RPMI8226 (cell line): ENCODE measurements at places on chromosomes 3 and 15.

- DNase-seq = no peak
These were observed 34.2 kb upstream of the NR2F2 start for GRCh38 chr15:96296264-96296663.

DNA sequence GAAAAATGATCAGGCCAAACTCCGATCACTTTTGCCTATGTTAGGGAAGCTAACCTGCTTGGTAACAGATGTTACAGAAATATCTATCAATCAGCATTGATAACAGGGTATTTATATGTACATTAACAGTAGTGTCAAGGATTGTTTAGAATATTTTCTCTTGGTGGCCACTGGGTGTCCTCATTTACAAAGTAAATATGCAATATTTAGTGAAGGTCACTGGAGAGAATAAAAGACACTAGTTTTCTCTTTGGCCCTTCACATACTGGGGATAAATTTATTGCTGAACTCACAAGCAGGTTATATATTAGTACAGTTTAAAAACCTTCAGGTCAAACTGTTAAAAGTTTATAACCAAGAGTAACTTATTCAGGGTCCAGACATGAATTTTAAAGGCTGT, 69.0 kb downstream of the TIGIT start:
- no peak for DNase-seq

- no peak for DNase-seq
These were observed 102.4 kb downstream of the ARRDC4 start for GRCh38 chr15:98062869-98063268.

DNA sequence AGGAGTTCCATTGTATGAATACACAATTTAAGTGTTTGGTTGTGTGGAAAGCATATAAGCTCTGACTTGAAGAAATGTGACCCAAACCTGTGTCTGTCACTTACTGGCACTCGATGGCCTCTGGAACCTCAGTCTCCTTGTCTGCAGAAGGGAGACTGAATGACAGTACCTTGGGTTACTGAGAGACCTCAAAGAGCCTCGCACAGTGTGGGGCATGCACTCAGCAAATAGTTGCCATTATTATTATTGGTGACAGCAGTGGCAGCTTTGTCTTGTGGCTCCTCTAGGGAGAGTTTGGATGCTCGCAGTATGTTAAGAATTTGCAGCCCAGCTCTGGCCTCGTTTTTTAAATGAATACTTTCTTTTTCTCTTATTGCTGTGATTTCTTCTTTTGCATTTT, 43.4 kb downstream of the EEFSEC start:
- no peak for DNase-seq

DNA sequence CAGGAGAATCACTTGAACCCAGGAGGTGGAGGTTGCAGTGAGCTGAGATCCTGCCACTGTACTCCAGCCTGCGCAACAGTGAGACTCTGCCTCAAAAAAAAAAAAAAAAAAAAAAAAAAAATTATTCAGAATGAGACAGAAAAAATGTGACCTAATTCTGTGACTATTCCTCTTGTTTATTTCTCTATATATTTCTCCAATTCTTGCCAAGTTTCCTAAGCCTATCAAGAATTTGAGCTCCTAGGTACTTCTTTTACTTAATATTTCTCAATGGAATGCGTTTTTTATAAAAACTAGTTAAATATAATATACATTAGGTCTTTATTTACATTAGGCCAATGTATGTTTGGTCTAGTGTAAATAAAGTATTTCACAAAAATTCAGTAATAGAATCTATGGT, 86.8 kb downstream of the NAALADL2 start:
- no peak for DNase-seq

DNA sequence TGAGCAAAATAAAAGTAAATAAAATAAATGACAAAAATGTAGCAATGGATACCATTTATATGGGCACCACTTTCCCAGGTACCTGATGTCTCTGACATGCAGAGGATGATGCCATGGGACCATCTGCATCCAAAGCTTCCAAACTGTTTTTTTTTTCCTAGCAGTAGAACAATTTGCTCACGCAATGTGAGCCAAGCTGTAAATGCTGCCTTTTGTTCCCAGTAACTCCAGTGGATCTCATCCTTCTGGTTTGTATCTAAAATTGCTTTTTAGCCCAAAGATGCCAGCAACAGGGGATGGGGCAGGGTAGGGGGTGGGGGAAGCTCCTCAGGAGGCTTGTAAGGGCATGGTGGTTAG, 32.7 kb downstream of the SLC12A8 start:
- DNase-seq = no peak

- no peak for DNase-seq
These were observed 711.0 kb downstream of the MECOM start for GRCh38 chr3:168952551-168952950.

DNA sequence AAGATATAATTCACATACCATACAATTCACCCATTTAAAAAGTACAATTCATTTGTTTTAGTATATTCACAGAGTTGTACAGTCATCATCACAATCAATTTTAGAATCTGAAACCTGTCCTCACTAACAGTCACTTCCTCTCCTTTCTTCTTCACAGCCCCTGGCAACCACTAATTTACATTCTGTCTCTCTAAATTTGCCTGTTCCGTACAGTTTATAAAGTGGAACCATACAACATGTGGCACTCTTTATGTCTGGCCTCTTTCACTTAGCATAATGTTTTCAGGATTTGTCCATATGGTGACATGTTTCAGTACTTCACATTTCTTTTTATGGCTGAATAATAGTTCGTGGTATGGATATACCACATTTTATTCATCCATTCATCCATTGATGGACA, 22.7 kb downstream of the ERICH6 start:
- DNase-seq = peak; percentile 45

- no peak for DNase-seq
These were observed 232.9 kb downstream of the TJP1 start for GRCh38 chr15:29589416-29589815.

- DNase-seq = no peak
These were observed 477.9 kb upstream of the NECTIN3 start for GRCh38 chr3:110593749-110594148.
